ENCODE measurements at places on chromosomes 12 and 14. TPM values are rescaled to one million over a fixed set of nuclear protein-coding genes. Genes with fewer than 3 reads are reported as not detected.
A peak's percentile ranks its signal among the peaks of the same experiment; 100 is the strongest.

The SERPINA10 gene
- polyA plus RNA-seq, result not detected

The CPNE6 gene
- polyA plus RNA-seq, result not detected

DNA sequence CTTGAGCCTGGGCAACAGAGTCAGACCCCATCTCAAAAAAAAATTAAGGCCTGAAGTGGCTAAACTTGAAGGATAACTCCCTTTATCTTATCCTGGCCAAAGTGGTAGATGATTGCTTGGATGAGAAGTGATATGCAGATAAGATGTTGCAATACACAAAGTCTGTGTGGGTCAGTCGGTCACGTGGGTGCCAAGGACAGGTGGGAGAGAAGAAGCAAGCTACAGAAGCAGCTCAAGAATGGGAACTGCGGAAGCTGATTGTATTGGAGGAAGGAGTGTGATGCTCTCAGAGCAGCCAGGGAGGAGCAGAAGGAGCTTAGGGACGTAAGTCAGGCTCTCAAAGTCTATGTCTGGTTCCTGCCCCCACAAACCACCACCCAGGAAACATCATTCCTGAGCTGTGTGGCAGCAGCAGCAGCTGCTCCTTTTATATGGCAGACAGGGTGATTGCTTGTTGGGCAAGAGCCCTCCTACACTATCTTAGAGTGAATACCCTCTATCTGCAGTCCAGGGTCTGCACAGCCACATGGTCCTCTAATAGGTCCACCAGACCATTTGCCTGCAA lies 54.5 kb downstream of the ATP2A2 start:
- DNase-seq, result no peak

DNA sequence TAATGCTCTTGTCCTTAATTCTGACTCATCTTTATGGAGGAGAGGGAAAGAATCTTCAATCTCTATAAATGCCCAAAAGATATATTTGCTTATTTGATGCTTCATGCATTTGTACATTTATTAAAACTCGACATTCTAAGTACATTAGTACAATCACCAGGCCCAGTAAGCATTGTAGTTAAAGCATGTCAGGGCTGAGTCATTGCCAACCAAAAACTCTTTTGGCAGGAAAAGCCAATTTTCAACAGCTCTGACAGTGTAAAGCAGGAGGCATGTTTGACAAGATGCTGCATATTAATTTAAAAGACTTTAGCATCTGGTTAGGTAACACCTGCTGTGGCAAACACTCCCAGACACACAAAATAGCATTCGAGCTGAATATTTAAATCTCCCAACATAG lies 290.9 kb downstream of the PPFIA2 start:
- peak; percentile 33 for DNase-seq

DNA sequence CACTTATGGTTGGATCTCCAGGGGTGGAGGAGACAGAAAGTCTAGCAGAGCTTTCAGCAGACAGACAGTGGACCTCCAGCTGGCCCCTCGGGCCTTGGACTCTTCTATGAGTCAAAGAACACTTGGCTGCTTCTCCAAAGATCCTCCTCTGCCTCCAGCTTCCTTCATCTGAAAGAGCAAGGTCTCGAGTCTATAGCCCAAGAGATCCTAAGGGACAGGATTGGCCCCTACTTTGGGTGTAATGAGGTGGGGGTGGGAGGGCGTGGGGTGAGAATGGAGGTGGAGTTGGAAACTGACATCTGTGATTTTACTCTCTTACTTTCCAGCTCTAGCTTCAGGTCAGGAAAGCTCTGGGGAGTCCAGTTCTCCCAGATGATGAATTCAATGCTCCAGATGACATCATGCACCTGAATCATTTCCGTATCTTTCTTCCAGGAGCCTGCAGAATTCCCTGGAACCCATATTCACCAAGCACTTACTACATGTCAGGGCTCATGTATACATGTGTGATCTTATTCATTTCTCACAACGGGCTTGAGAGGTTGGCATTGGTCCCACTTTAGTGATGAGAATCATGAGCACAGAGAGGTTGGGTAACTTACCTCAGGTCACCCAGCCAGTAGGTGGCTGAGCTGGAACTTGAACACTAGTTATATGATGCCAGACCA lies 10.2 kb upstream of the PGF start:
- DNase-seq, result no peak

- no peak for DNase-seq
Observed at GRCh38 chr12:4506870-4507269, 31.8 kb upstream of the RAD51AP1 start.
